ENCODE measurements at places on chromosomes 16 and 17.

- peak; percentile 51 for DNase-seq
These were observed 12.4 kb downstream of the ZG16B start for GRCh38 chr16:2842340-2843000.

DNA sequence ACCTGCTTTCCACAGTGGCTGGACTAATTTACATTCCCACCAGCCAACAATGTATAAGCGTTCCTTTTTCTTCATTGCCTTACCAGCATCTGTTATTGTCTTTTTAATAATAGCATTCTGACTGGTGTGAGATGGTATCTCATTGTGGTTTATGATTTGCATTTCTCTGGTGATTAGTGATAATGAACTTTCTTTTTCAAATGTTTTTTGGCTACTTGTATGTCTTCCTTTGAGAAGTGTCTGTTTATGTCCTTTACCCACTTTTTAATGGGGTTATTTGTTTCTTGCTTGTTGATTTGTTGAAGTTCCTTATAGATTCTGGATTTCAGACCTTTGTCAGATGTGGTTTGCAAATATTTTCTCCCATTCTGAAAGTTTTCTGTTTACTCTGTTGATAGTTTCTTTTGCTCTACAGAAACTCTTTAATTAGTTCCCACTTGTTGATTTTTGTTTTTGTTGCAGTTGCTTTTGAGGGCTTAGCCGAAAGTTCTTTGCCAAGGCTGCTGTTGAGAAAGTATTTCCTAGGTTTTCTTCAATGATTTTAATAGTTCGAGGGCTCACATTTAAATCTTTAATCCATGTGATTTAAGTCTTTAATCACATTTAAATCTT lies 26.8 kb downstream of the ITGAM start:
- no peak for DNase-seq

GRCh38 chr17:14119546-14119945 lies 50.2 kb downstream of the COX10 start:
- no peak for DNase-seq

DNA sequence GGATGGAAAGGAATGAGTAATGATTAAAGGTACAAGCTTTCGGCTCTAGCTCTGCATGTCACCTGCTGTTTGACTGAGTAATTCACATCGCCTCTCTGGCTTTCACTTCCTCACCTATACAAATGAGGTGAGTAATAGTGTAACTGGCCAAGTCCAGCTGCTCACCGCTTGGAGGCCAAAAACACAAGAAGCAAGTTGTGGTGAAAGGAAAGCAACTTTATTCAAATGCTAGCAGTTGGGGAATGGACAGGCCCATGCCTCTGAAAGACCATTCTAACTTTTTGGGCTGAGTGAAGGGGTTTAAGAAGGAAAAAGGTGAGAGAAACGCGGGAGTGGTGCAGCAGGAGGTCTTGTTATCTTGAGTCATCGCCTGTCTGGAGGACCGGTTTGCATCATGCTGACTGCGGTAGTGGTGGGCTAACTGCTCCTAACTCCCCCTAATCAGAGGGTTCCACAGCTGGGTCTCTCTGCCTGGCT lies 45.7 kb upstream of the CSNK2A2 start:
- no peak for DNase-seq

- DNase-seq = no peak
These were observed 10.1 kb downstream of the IL32 start for GRCh38 chr16:3075523-3075915.

All from stimulated activated CD8-positive, alpha-beta memory T cell treated with anti-CD3 and anti-CD28 coated beads, Interleukin-12 subunit alpha, Interleukin-12 subunit beta, amount 100 ng/mL, for 4 hours (primary cell).